GM04503 (cell line): ENCODE measurements at places on chromosomes 11 and 22.
A peak's percentile ranks its signal among the peaks of the same experiment; 100 is the strongest.

GRCh38 chr11:46009647-46010046 is 87.2 kb downstream of the LARGE2 start:
- DNase-seq, result peak; percentile 21

DNA sequence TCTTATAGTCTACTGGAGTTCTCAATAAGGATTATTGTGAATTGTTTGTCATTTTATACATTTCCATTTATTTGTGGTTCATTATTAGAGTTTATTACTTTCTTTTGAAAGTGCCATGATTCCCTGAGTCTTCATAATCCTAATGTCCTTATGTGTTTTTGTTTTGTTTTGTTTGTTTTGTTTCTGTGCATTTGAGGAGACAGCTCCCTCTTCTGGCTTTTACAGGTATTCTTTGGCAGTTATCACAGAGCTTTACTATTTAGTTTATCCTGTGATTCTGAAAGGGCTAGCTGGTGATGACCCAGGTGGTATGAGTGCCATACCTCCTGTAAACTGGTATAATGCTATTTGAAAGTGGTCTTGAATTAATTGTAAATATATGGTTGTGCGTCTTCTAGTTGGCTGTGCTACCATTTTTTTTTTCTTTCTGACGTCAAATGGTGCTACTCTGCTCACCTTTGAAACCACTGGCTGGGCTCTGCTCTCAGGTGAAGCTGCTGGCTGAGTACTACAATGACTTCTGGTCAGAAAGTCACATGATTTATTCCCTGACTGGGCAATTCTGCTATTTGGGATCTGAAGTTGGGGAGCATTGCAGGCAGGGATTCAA is 751.2 kb downstream of the JRKL start:
- no peak for DNase-seq

- DNase-seq, result no peak
These were observed 58.5 kb downstream of the TNRC6B start for GRCh38 chr22:40236131-40236665.

DNA sequence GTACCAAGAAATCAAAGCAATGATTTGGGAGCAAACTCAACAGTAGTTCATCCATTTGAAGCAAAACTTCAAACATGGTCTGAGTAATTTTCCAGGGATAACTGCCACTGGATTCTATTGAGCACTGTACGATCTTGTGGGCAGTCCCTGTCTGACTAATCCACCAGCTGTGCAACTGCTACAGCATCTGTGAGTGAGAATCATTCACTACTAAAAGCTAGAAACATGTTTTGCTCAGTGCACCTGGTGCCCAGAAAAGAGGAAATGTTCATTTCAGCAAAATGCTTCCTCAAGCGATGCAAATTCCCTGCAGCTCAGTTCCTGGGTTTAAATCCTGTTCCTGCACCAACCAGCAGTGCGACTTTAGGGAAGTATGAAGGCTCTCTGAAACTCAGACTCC is 1077.9 kb downstream of the DLG2 start:
- DNase-seq, result no peak

- DNase-seq, result no peak
These were observed 9.6 kb upstream of the C1QTNF6 start for GRCh38 chr22:37197451-37198257.

DNA sequence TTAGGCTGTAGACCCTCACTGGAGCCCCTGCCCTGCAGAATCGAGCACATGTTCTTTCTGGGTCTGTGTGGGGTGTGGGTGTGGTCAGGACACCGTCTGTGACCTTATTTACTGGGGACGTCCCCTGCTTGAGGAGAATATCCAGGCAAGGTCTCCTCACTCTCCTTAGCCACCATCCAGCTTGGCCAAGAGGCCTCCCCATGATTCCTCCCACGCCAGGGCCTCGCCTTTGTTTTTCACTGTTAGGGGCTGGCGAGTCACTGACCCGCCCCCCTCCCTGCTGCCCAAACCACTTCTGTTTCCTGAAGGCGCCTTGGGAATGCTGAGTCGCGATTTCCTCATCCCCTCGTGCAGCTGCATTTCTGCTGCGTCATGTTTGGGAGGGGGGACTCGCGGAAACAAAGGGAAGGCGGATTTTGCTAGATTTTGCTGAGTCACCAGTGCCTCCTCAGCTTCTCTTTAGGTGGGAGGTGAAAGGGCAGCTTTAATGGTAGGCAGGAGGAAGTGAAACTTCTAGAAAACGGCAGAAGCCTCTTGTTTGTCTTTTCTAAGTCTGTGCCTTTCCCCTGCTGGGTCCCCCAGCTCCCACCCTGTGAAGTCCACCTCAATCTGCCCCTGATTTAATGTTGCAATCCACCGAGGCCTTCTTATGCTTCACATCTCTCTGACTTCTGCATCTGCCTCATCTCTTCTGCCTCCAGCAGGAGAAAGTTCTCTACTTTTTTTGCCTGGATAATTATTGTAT is 4.0 kb upstream of the HMOX1 start:
- peak; percentile 93 for DNase-seq

GRCh38 chr22:24164243-24164642 is 17.0 kb upstream of the SUSD2 start:
- DNase-seq, result no peak

- no peak for DNase-seq
These were observed 32.5 kb upstream of the OR10D3 start for GRCh38 chr11:124150684-124151083.

DNA sequence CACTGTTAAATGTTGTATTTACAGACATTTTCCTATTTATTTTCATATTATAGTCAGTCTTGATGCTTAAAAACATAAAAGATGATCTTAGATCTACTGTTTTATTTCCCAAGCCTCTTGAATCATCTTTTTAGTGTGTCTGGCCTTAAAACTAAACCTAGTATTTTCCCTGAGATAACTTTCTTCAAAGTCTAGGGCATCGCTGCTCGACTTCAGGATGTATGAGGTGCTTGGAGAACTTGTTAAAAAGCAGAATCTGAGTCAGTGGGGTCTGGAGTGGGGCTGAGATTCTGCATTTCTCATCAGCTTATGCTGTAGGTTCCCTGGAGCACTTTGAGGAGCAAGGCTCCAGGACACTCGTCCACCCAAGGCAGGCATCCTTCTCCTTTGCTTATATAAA is 404.9 kb downstream of the TENM4 start:
- DNase-seq, result no peak

DNA sequence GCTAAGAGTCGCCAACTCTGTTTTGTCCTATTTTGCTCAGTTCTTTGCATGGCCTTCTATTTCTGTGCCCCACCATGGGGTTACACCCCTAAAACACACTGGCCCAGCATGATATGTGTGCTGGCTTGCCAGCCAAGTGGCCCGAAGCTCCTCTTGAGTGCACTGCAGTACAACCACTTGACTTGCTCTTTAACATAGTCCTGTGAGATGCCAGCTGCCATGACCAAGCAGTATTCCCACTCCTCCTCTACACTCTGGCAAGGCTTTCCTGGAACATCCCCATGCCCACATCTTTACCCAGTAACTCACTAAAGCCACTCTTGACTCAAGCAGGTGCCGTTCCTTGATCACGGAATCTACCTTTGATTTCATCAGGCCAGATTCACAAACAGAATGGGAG is 102.9 kb upstream of the GAL start:
- DNase-seq, result no peak

DNA sequence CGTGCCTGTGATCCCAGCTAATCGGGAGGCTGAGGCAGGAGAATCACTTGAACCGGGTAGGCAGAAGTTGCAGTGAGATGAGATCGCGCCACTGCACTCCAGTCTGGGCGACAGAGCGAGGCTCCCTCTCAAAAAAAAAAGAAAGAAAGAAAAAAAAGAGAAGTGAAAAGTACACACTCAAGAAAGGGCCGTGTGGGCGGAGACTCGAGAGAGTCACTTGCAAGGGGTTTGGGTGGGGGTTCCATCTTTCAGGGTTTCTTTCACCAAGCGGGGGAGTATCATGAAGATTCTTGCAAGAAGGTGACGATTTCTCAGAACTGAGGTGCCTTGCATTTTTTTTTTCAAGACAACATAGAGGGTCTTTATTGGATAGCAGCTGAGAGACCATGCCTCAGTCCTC is 4.0 kb upstream of the IFITM5 start:
- no peak for DNase-seq

DNA sequence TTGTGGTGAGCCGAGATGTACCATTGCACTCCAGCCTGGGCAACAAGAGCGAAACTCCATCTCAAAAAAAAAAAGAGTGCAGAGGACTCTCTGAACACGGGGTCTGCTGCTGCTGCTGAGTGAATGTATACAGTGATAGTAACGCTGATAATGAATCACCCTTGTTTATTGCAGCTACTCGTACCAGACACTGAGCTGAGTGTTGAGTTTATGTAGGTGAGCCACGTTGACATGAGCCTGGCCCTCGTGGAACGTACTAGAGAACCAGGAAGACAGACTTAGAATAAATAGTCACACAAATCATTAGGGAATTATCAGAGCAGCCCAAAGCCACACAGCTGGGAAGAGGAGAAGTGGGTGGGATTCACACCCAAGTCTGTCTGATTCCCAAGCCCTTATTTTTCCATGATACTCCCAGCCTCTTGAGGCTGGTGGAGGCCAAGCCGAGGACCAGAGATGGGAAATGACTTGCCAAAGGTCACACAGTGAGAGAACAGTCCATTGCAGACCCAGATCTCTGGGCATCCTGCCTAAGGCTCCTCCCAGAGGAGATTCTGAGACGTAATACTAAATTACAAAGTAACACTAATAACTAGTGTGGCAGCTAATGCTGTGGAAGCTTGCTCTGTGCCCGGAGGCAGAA is 34.8 kb downstream of the MB start:
- no peak for DNase-seq

- DNase-seq, result no peak
These were observed 35.2 kb downstream of the SGSM1 start for GRCh38 chr22:24841261-24841660.

GRCh38 chr22:25030636-25031035 is 78.1 kb downstream of the KIAA1671 start:
- no peak for DNase-seq

DNA sequence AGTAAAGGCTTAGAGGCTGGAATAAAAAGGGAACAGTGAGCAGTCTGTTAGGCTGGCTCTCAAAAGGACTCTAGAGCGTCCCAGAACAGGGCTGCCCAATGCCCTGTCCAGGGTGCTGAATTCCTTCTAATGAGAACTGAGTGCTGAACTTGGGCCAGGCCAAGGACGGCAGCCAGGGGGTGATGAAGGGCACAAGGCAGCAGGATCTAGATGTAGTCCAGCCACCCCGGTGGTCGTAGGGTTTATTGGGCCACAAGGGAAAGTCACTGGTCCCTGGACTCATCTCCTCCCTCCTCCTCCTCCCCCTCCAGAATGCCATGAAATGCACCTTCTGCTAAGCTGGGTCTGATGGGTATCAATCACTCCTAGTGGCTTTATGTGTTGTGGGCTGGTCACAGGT is 19.2 kb downstream of the NPTXR start:
- no peak for DNase-seq

DNA sequence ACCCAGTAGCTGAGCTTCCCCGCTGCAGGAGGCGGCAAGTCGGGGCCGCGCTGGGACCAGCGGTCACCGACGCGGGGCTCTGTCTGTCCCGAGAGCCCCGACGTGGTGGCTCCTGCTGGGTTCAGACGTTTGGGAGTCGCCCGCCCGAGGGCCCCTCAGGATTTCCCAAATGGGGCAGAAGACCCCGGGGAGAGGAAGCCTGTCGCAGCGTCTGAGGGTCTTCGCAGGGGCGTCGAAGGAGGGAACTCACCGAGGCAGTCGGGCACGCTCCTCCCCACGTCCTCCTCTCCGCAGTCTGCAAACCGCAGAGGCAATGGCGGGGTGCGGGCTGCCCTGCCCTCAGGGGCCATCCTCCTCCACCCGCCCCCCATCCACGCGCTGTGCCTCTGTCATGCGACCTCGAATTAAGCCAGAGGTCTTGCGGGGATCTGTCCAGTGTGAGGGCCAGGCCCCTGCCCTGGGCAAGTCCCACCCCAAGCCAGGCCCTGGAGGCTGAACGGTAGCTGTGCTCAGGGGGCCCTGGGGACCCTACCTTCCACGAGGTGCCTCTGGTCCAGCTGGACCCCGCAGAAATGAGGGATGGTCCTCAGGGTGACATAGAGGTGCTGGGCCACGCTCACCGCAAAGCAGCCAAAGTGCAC is 12.5 kb downstream of the IL17REL start:
- no peak for DNase-seq

DNA sequence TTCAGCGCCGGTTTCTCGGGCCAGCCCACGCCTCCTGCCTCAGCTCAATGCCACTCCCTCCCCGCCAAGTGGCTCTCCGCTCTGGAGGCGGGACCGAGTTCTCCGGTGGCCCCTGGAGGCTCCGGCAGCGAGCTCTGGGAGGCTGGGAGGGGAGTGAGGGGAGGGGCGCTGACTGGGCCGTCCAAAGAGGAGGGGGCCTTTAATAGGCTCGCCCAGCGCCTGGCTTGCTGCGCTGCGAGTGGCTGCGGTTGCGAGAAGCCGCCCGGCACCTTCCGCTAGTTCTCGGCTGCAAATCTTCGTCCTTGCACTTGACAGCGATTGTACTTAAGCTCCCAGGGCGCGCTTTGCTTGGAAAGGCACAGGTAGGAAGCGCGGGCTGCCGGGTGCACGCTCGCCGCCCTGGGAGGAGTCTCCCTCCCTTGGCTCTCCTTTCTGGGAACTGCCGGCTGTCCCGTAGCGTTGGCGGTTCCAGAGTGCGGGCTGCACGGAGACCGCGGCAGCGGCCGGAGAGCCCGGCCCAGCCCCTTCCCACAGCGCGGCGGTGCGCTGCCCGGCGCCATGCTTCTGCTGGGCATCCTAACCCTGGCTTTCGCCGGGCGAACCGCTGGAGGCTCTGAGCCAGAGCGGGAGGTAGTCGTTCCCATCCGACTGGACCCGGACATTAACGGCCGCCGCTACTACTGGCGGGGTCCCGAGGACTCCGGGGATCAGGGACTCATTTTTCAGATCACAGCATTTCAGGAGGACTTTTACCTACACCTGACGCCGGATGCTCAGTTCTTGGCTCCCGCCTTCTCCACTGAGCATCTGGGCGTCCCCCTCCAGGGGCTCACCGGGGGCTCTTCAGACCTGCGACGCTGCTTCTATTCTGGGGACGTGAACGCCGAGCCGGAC is at the start of gene ADAMTS15:
Gene ADAMTS15, plus strand, starts transcription at position 230 of the 894 bp plus-strand sequence. Its CDS starts 329 bp downstream, at position 559.
- no peak for DNase-seq

DNA sequence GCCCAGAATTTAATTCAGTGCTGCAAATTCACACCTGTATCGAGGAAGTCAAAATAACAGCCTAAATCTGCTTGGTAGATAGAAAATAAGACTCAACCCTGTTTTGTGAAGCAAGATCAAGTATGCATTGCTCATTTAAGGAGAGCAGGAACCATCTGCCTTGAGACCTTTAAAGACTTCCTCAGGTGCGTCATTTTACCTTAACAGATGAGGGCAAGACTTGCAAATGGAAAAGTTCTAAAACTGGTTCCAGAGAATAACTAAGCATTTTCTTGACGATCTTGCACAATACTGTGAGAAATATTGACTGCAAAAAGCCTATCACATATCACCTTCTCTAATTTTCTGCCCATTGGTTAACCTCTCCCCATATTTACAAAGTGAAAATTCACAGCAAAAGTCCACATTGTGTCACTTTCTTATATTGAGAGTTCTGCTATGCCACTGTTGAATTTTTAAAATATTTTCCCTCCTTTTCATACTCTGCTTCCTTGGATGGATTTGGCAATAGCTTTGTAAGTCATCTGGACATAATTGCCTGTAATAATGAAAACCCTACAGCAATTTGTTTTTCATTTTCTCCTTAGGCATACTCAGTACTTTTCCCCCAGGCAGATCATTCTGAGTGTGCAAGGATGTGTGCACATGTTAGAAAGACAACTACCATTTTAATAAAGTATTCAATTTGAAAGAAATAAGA is 234.2 kb downstream of the AASDHPPT start:
- DNase-seq, result peak; percentile 47

- DNase-seq, result peak; percentile 72
These were observed 73.2 kb downstream of the DBX1 start for GRCh38 chr11:20087118-20087521.

GRCh38 chr11:90468923-90469322 is 246.1 kb upstream of the CHORDC1 start:
- DNase-seq, result no peak
